Urothelium cell line (cell line): ENCODE measurements at places on chromosomes 4 and X.
A peak's percentile ranks its signal among the peaks of the same experiment; 100 is the strongest.

DNA sequence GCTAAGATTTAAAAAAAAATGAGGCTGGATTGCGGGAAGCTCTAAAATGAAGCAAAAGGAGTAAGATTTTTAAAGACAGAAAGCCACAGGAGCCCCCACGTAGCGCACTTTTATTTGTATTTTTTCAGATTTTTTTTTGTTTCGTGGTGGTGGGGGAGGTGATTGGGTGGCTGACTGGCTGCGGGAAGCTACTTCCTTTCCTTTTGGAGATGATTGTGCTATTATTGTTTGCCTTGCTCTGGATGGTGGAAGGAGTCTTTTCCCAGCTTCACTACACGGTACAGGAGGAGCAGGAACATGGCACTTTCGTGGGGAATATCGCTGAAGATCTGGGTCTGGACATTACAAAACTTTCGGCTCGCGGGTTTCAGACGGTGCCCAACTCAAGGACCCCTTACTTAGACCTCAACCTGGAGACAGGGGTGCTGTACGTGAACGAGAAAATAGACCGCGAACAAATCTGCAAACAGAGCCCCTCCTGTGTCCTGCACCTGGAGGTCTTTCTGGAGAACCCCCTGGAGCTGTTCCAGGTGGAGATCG lies 908 bp downstream of the PCDH10 start:
- no peak for DNase-seq

GRCh38 chr4:76745240-76745639 lies 152.7 kb downstream of the SOWAHB start:
- DNase-seq = no peak

DNA sequence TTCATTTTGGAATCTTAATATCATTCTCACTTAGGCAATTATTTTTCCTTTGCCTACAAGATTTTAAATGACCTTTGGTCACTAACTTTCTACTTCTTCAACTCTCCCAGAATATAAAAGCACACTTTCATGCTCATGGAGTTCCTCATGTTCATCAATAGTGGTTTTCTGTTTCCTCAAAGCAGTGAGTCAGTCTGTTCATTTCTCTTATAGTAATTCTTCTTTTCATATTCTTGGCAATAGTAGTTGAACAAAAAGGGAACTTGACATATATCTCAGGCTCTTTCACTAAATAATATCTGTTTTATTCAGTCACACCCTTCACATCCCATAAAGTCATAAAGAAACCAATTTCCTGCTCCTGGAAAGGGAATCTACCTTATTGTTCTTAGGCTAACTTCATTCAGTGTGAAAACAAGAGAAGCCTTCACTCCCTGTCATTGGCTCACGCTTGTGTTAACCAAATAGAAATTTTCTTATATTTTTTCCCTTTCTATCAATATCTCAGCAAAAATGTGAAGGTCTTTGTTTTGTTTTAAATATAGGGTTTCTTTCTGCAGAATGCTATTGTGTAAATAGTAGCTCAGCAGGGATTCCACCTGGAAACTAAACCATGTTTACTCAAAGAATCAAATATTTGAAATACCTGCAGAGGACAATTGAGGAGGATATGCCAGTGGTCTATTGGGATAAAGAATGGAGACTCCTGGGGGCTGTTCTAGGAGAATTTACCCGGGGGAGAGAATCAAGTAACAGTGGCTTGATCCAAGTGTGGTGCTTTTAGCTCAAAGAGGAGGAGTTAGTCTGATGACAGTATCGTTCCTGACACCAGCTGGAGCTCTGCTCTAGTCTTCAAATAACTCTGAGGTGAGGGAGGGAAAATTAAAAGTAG lies 13.4 kb upstream of the TNIP3 start:
- no peak for DNase-seq

DNA sequence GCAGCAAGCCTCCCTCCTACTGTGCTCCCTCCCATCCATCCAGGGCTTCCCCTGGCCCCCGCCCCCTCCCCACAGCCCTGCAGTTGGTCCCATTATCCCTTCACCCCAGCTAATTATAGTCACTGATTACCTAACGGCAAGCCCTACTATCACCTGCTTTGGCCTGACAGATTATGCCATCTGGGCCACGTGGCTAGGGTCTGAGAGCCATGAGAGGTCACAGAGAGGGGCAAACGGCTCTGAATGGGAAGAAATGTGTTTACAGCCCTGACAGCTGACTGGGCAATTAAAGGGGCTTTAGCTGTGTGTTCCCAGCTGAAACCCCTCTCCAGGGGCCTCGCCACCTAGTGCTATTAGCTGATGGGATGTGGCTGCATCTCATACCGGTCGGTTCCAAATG lies 134.4 kb upstream of the CPEB2 start:
- no peak for DNase-seq

DNA sequence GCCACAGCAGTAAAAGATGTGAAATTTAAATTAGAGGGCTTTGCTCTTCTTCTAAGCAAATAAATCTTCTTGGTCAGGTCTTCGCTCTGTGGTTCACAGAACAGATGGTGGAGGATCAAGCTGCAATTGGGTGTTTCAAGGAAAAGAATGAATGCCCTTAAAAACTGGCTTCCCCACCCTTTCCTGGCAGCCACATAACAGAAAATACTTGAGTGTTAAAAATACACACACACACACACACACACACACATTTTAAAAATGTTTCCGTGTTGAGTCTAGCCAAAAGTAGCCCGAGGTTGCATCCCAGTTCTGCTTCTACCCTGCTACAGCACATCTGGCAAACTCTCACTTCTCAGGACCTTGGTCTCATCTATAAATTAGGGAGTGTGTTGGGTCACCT lies 56.7 kb upstream of the FGFBP2 start:
- no peak for DNase-seq

- no peak for DNase-seq
Measured at GRCh38 chrX:115547448-115547847, 13.5 kb upstream of the PLS3 start.

- no peak for DNase-seq
Measured at GRCh38 chrX:12563121-12563520, 228.1 kb upstream of the PRPS2 start.

- DNase-seq = peak; percentile 51
Measured at GRCh38 chrX:103878466-103879122, 46.5 kb upstream of the RAB9B start.

DNA sequence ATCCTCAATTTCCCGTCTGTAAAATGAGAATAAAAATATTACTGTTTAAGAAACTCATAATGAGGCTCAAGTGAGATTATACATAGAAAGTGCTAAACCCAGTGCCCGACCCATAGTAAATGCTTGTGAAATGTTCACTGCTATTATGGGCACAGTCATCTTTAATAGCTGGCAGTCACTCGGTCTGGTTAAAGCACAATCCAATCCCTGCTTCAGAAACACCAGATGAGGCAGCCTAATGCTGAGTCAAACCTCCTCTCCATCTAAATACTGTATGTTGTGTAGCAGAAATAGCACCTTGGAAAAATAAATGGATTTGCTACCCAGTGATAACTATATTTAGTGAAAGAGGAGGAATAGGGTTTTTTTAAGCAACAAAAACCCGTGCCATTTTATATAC lies 14.5 kb downstream of the EVC2 start:
- DNase-seq = no peak

GRCh38 chr4:152148057-152148456 lies 387.2 kb upstream of the GATB start:
- no peak for DNase-seq
